Naive thymus-derived CD8-positive, alpha-beta T cell (primary cell): ENCODE measurements at places on chromosomes 1 and 21. TPM values are rescaled to one million over a fixed set of nuclear protein-coding genes. Genes with fewer than 3 reads are reported as not detected.

Gene FNDC5
- not detected for total RNA-seq

Gene WNT3A
- total RNA-seq, result not detected

DNA sequence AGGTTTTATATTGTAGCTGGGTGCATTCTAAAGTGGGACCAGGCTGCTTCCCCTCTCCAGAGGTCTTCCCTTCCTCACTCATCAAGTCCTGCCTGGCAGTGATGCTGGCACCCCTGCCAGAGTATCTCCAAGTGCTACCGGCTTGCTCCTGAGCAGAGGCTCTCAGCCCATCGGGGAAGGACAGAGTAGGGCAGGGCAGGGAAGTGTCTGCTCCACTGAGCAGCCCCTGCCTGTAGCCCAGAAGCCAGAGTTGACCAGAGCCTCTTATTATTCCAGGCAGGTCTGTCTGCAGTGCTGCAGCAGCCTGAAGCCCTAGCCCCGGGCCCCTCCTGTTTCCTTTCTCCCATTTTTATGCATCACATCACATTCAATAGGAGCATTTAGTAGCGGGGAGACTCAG, 51.1 kb downstream of the ATP2B4 start:
- no peaks in the 10 kb centered on the region for H3K27me3 ChIP-seq
- no peak overlapping the region for H3K4me3 ChIP-seq
- H3K27ac ChIP-seq, result peak overlapping the region; percentile 29
- peaks cover 76% of the 10 kb centered on the region for H3K4me1 ChIP-seq

GRCh38 chr1:10787286-10787685, 9.2 kb downstream of the CASZ1 start:
- no peak overlapping the region for H3K27ac ChIP-seq
- no peak overlapping the region for H3K4me3 ChIP-seq
- no peaks in the 10 kb centered on the region for H3K36me3 ChIP-seq
- H3K4me1 ChIP-seq, result peaks cover under 1% of the 10 kb centered on the region

DNA sequence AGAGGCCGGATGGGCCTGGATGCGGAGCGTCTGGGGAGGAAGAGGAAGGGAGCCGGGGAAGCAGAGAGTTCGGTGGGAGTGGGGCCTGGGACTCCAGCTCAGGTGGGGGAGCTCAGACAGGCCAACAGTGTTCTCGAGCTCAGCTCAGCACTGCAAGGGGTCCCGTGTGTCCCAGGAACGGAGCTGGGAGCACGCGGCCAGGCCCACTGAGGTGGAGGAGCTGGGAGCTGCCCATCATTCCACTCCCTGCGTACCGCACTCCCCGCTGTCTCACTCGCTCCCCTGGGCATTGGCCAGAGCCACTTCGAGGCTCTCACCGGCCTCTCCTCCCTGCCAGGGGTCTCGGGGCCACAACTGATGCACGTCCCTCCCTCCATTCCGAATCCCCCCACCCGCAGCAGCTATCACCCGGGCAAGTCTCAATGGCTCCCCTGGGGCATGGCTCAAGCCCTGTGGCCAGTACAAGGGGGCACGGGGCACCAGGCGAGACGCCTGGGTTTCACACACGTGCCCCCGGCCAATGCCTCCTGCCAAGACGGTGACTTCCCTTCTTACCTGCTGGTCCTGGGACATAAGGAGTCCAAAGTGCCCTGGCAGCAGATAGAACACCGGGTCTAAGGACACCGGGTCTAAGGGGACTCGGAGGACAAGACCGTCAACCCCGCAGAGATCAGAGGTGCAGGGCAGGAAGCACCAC, 30.3 kb upstream of the COL6A2 start:
- no peak overlapping the region for H3K4me3 ChIP-seq
- no peaks in the 10 kb centered on the region for H3K36me3 ChIP-seq
- H3K27ac ChIP-seq, result peak overlapping the region; percentile 65
- H3K27me3 ChIP-seq, result no peaks in the 10 kb centered on the region
- DNase-seq, result no peak
- peaks cover 23% of the 10 kb centered on the region for H3K4me1 ChIP-seq

GRCh38 chr1:40699787-40700186, 8.3 kb downstream of the NFYC start:
- peaks cover 5% of the 10 kb centered on the region for H3K36me3 ChIP-seq
- H3K27me3 ChIP-seq, result no peaks in the 10 kb centered on the region
- no peak overlapping the region for H3K27ac ChIP-seq
- H3K4me3 ChIP-seq, result no peak overlapping the region

GRCh38 chr1:111242805-111243523, 15.5 kb downstream of the CHI3L2 start:
- no peak overlapping the region for H3K27ac ChIP-seq
- H3K36me3 ChIP-seq, result peaks cover 2% of the 10 kb centered on the region
- H3K4me3 ChIP-seq, result no peak overlapping the region
- no peak for DNase-seq

DNA sequence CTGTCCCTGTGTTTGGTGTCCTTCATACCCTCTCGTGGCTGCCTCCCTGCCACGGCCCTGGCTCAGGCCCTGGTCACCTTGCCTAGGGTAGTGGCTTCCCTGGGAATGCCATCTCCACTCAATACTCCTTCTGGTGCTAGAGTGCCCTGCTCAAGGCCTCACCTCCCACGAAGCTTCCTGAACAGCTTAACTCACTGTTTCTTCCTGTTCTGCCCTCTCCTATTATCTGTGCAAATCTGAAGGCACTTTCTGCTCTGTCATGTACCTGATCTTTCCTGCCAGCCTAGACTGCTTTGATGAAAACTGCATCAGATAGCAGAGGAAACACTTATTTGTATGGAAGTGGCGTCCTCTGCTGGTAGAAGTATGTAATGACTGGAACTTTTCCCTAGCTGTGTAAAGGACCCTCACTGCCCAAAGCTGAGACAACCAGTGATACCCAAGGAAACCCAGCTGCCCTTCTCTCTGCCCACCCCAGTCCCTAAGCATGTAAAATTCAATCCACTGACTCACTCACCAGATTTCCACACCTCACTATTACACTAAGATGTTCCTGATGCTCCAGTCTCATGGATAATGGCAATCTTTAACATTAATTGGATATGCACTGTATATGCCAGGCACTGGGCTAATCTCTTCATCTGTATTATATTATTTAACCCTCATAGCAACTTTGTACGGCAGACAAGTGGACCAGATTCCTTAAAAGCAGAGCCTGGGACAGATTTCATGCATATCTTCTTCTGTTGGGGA, 36.2 kb upstream of the BTG2 start:
- no peaks in the 10 kb centered on the region for H3K27me3 ChIP-seq
- H3K36me3 ChIP-seq, result no peaks in the 10 kb centered on the region
- peaks cover 39% of the 10 kb centered on the region for H3K4me1 ChIP-seq
- no peak overlapping the region for H3K27ac ChIP-seq
- H3K4me3 ChIP-seq, result no peak overlapping the region

DNA sequence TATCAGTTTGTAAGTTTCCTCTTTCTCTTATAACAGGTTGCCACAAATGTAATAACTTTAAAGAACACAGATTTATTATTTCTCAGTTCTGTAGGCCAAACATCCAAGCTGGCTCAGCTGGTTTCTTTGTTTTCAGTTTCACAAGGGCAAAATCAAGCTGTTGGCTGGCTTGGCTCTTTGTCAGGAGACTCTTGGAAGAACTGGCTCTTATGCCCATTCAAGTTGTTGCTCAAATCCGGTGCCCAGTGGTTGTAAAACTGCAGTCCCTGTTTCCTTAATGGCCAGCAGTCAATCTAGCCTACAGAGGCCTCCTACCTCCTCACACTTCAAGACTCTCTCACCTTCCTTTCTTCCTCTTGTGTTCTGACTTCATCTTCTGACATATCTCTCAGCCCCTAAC, 1171.0 kb downstream of the MRPL39 start:
- peaks cover 13% of the 10 kb centered on the region for H3K36me3 ChIP-seq
- no peak overlapping the region for H3K27ac ChIP-seq
- DNase-seq, result no peak
- no peak overlapping the region for H3K4me3 ChIP-seq

GRCh38 chr1:20630729-20631128, 2.5 kb upstream of the PINK1 start:
- peaks cover 4% of the 10 kb centered on the region for H3K27me3 ChIP-seq
- no peak overlapping the region for H3K27ac ChIP-seq
- peak overlapping the region; percentile 45 for H3K4me3 ChIP-seq
- H3K36me3 ChIP-seq, result no peaks in the 10 kb centered on the region

GRCh38 chr1:2448098-2448445, 28.0 kb upstream of the PLCH2 start:
- DNase-seq, result no peak
- no peak overlapping the region for H3K4me3 ChIP-seq
- peaks cover 2% of the 10 kb centered on the region for H3K36me3 ChIP-seq
- H3K4me1 ChIP-seq, result no peaks in the 10 kb centered on the region
- H3K27ac ChIP-seq, result no peak overlapping the region

DNA sequence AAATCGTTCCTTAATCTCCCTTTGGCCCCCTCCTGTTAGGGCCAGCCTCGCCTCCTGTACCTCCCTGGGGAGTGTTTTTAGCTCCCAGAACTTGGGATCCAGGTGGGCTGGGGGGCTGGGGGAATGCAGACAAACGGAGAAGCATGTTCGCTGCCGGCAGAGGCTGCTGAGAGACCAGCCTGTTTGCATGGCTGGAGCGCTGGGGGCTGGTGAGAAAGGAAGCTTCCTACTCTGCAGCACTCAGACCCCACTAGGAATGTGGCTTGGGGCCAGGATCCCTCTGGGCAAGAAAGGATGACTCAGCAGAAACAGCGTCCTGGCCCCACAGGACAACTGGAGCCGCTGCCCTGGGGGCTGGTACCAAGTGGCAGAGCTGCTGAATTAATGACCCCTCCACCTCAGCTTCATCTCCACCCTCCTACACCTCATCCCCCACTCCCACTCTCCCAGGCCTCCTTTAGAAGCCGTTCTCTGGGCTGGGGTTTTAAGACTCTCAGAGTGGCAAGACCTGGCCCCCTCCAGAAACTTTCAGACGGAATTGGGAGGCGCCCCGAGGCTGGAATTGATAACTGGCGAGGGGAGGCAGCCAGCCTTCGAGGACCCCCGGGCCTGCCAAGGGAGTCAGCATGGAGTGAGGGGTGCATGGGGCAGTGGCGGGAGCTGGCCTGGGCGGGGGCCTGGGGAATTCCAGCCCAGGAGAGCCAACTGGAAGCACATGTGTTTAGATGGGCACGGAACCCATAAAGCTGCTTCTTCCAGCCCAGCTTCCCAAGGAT, 28.5 kb upstream of the EPS8L3 start:
- H3K4me1 ChIP-seq, result peaks cover 69% of the 10 kb centered on the region
- no peak for DNase-seq
- no peaks in the 10 kb centered on the region for H3K36me3 ChIP-seq
- no peak overlapping the region for H3K27ac ChIP-seq
- no peaks in the 10 kb centered on the region for H3K27me3 ChIP-seq

DNA sequence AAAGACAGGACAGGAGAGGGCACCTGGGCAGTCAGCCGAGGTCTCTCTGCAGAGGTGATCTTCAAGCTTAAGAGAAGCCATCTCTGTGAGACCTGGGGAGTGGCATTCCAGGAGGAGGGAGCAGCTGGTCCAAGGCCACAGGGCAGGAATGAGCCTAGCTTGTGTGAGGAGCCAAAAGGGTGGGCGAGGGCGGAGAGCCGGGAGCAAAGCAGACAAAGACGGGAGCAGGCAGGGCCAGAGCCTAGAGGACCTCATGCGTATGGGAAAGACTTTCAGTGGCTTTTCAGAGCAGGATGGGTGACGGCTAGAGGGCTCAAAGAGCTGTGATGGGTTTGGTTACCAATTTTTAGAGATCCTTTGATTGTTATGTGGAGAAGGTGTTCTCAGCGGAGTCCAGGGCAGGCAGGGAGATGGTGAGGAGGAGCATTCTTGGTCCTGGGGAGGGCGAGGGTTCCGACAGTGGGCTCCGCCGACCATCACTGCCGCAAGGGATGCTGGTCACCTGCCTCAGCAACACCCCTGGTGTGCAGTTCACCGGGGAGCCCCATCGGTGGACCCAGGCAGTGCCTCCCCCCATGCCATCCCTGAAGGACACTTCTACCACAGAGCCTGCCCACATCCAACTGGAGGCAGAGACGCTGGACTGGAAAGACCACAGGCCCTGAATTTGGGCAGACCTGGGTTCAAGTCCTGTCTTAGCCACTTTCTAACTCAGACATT, 122.9 kb upstream of the IRF2BP2 start:
- DNase-seq, result no peak
- H3K27ac ChIP-seq, result peak overlapping the region; percentile 55
- H3K36me3 ChIP-seq, result no peaks in the 10 kb centered on the region
- peaks cover 30% of the 10 kb centered on the region for H3K4me1 ChIP-seq
- no peak overlapping the region for H3K4me3 ChIP-seq

DNA sequence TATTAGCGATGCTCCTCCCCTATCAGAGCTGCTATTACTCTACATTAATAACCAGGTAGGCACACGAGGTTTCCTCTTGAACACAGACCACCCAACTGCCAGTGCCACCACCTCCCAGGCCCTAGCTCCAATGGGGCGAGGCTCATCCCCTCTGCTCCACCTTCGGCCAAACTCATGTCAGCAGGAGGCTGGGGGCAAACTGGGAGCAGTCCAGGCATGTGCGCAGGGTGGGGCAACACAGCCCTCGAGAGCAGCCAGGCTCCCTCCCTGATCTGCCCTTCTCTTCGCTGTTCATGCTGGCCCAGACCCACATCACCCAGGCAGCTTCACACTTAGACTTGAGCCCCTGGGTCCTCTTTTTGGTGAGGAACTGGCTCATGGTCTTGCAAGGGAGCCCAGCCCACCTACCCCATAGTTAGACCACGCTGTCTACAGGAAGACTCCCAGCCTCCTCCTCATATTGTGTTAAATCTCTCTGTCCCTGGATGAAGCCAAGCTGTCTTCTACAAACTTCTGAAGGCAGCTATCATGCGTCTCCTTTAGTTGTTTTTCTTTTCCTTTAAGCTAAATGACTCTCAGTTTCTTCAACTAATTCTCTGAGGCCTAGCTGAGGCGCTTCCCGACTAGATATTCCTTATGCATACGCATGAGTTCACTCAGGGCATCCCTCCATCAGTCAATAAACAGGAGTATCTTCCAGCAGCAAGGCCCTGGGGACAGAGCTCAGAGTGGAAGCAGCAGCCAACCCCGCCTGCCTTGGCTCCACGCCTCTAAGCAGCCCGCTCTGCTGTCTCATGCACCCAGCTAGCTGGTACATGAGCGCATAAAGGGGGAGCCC, 12.0 kb downstream of the TMEM9 start:
- peak overlapping the region; percentile 83 for H3K27ac ChIP-seq
- no peaks in the 10 kb centered on the region for H3K4me1 ChIP-seq
- no peaks in the 10 kb centered on the region for H3K27me3 ChIP-seq

- no peaks in the 10 kb centered on the region for H3K36me3 ChIP-seq
- H3K27ac ChIP-seq, result no peak overlapping the region
- H3K4me3 ChIP-seq, result no peak overlapping the region
- no peak for DNase-seq
- H3K4me1 ChIP-seq, result no peaks in the 10 kb centered on the region
Observed at GRCh38 chr1:60998786-60999185, 83.6 kb upstream of the NFIA start.
